ENCODE measurements at places on chromosomes 5 and 9. TPM values are rescaled to one million over a fixed set of nuclear protein-coding genes. Genes with fewer than 3 reads are reported as not detected.

- peak; percentile 50 for DNase-seq
These were observed 30.9 kb upstream of the SHOC1 start for GRCh38 chr9:111825468-111826145.

Gene SPATA31A5
- polyA plus RNA-seq, result not detected

- DNase-seq, result peak; percentile 77
These were observed 22.8 kb downstream of the SMIM3 start for GRCh38 chr5:150801117-150801927.

- DNase-seq, result no peak
These were observed 484.1 kb upstream of the SEMA6A start for GRCh38 chr5:117058740-117059139.

DNA sequence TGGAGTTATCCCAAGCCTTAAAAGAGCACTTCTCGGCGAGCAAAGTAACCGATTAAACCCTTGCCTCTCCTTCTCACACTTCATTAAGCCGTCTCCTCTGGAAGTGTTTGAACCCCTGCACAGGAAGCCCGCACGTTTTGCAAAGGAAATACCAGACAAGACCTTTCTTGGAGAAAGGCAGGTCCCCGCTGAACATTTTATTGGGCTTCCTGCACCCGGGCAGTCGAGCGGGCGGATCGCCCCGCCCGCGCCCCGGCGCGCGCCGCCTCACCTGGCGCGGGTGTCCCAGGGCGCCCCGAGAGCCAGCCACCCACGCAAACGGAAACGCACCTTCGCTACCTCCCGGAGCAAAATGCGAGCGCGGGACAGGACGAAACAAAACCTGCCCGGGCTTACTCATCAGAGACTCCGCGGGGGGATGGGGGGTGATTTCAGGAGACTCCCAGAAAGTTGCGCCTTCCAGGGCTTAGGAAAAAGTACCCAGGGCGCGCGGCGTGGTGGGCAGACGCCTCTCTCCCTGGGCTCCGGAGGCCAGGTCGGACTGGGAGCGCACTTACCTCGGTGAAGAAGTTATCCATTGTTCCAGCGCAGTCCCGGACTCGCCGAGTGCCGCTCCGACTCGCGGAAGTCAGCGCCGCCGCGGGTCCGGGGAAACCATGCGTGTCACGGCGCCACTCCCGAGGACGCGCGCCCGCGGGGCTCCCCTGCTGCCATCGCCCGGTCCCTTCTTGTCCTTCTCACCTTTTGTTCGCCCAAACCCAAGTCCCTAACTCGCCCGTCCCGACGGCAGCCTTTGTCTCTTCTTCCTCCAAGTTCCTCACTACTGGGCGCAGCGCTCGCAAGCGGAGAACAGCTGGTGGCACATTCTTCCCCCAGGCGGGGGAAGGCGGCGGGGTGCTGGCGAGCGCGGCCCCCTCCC lies 598 bp downstream of the MYO10 start:
- no peak for DNase-seq

Gene IRX4
- not detected for polyA plus RNA-seq

Gene PAEP
- not detected for polyA plus RNA-seq

DNA sequence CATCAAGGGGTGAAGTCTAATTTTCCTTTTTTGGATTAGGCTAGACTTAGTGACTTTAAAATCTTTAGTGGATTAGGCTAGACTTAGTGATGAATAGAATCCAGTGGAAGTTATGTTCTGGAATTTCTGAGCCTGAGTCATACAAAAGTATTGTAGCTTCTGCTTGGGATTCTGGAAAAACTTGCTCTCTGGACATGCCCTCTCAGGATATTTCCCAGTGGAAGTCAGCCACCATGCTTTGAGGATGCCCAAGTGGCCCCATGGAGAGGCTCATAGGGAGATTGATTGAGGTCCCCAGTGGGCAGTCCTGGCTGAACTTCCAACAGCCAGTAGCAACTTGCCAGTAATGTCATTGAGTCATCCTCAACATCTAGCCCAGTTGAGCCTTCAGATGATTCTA lies 112.4 kb upstream of the PRLR start:
- DNase-seq, result no peak

DNA sequence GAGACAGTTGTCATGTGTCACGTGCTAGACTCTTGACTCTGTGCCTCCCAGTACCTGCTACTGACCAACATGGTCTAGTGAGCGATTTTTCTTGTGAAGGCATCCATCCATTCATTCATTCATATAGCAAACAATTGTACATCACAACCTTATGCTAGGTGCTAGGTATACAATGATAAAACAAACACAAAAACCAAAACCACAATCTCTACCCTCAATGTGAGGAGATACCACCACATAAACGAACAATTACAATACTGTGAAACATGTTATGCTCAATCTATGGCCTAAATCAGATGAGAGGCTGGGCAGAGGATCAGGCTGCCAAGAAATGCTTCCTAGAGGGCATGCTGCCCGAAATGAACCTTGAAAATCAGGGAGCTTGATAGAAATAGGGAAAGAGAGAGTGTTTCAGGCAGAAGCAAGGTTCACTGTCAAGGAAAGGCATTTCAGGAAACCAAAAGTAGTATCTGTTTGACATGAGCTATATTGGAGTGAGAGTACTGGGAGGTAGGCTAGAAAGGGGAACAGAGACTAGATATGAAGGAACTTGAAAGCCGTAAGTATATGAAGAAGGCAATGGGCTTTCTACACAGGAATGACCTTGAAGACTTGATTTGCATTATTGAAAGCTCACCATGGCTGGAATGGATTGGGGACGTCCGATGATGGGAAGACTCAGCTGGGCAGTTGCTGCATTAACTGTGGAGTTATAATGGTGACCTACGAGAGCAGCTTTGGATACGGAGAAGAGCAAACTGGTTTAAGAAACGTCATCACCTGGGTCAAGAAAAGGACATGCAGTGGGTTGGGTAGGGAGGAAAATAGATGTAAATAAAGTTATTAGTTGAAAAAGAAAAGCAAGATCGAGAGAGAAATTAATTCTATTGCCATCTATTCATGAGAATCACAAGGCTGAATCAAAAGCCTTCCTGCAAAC lies 90.1 kb downstream of the THBS4 start:
- DNase-seq, result no peak

GRCh38 chr9:106420511-106420944 lies 442.4 kb upstream of the ZNF462 start:
- DNase-seq, result no peak

DNA sequence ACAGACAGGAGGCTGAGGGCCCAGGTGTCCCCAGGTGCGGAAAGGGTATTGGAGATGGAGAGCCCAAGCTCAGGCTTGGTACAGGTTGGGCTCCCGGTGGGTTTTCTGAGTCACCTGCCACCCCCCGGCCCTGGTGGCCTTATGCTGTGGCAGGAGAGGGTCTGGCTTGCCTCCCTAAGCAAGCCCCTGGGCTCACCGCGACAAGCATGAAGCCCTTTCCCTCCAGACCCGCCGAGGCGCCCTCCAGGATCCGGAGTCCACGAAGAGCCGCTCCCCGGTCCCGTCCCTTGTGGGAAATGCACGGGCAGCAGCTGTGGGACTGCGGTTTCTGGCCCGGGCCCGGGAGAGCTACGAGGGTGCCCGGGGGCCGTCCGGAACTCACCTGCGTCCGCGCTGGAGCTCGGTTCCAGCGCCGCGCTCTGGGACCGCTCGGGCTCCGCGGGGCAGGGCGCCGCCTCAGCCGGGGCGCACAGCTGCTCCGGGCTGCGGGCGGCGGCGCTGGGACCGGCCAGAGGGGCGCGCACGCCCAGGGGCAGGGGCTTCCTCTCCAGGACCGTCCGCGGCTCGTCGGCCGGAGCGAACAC lies 757 bp downstream of the SAPCD2 start:
- DNase-seq, result no peak

Gene ZCCHC7
- 13.6 TPM for polyA plus RNA-seq

DNA sequence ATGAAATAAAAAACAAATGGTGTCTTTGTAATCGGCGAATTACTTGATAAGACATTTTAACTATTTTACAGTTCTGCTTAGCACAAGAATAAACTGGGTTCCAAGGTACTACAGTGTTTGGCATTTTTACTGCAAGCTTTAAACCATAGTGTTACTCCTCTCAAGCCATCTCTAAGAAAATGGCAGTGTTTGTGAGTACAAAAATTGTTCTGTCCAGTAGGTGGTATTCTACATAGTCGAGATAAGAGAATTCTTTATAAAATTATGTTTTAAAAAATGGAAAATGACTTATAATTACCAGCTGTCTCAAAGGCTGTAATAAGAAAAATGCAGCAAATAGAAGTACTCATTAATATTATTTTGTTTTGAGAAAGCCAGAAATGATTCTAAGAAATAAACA lies 3.2 kb downstream of the SMIM15 start:
- DNase-seq, result no peak

Gene DMRT3
- not detected for polyA plus RNA-seq

Gene ADGRV1
- polyA plus RNA-seq, result 0.09 TPM

Gene STX17
- polyA plus RNA-seq, result 4.7 TPM

GRCh38 chr5:130706696-130707095 lies 458.4 kb downstream of the HINT1 start:
- no peak for DNase-seq

DNA sequence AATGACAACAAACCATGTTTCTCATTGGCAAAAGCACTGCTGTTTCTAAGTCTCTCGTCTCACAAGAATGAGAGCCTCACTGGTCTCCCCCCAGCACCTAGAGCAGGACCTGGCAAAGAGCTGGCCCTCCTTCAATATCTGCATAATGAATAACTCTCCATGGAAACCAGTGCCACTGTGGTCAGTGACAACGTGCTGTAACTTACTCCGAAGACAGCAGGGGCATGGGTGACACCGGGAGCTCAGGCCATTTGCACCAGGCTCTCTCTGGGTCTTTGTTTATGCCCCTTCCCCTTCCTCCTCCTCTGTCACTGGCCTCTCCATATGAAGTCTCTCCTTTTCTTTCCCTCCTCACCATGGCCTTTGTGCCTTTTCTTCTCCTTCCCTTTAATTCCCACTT lies 33.3 kb downstream of the TAS2R1 start:
- DNase-seq, result no peak

Gene MCC
- polyA plus RNA-seq, result 5.0 TPM

- DNase-seq, result peak; percentile 89
These were observed 88.8 kb downstream of the NR3C1 start for GRCh38 chr5:143314659-143315058.

GRCh38 chr5:73523861-73524260 lies 25.6 kb downstream of the BTF3 start:
- DNase-seq, result peak; percentile 52

DNA sequence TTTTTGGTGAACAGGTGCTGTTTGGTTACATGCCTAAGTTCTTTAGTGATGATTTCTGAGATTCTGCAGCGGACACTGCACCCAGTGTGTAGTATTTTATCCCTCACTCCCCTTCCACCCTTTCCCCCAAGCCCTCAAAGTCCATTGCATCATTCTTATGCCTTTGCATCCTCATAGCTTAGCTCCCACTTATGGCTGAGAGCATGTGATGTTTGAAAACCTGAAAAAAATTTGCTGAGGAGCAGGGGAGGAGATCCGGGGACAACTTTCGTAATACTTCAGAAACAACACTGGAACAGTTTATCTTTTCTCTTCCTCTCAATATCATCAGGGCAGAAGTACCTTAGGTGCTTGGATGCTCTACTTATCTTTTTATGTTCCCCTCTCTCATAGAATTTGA lies 226.4 kb downstream of the ADAMTS6 start:
- no peak for DNase-seq

DNA sequence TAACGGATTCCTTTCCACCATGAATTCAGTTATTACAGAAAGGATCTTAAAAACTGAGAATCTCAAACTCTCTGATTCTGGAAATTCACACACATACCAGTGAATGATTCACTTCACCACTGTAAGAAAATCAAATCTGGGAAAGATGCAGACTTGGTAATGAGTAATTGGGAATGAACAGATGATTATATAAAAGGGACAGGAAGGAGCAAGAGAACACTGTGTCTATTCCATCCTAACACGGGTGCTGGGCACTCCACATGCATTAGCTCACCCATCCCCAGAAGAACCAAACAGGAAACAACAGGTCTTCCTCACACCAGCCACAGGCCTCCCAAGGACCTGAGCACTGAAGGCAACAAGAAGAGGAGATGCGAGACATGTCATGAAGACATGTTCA lies 74.8 kb upstream of the ZNF622 start:
- DNase-seq, result peak; percentile 79

- peak; percentile 62 for DNase-seq
These were observed 8.4 kb upstream of the IL6ST start for GRCh38 chr5:56003179-56003578.

- DNase-seq, result peak; percentile 33
These were observed 229.4 kb downstream of the DMAC1 start for GRCh38 chr9:7570107-7570720.

GRCh38 chr9:120362446-120362845 lies 217.5 kb downstream of the CDK5RAP2 start:
- peak; percentile 50 for DNase-seq

DNA sequence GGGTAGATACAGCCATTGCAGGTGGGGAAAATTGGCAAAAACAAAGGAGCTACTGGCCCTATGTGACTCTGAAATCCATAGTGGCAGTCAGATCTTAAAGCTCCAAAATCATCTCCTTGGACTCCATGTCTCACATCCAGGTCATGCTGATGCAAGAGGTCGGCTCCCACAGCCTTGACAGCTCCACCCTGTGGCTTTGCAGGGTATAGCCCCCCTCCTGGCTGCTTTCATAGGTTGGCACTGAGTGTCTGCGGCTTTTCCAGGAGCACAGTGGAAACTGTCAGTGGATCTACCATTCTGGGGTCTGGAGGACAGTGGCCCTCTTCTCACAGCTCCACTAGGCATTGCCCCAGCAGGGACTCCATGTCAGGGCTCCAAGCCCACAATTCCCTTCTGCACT lies 1190.1 kb downstream of the CDH12 start:
- DNase-seq, result no peak

Gene IL13
- polyA plus RNA-seq, result not detected

DNA sequence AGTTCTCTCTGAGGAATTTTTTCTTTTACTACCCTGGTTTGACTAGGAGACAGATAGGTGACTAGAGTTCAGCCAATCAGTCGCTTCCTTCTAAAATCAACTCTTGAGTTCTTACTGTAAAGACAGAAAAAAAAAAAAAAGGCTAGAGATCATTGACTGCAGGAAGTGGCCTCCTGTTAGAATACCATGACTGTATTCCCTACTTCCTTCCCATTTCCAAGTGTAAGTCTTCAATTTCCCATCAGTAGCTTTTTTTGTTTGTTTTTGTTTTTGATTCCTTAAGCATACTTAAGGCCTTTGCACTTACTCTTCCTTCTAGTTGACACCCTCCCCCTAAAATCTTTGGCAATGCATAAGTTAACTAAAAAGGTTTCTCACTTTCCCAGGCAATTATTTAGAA lies 154.3 kb downstream of the HMHB1 start:
- no peak for DNase-seq

DNA sequence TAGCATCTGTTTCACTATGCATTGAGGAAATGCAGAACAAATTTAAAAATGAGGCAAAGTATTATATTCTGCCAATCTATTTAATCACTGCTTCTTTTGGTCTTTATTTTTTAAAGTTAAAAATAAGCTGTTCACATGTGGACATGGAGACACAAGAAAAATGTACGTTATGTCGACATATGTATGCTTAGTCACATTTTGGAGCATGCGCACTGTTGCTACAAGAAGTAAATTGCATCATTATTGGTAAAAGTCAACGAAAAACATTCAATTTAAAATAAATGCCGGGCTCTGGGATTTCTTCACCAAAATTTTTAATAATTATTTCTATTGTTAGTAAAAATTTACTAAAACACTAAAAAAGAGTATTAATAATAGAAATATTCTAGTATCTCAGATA lies 876.3 kb upstream of the CTNND2 start:
- no peak for DNase-seq

Data from IMR-90 (cell line).